ENCODE measurements at places on chromosomes 7 and 10.

GRCh38 chr7:113715262-113715661 lies 203.5 kb downstream of the PPP1R3A start:
- no peak for DNase-seq

GRCh38 chr7:121572615-121573014 lies 176.5 kb upstream of the FAM3C start:
- DNase-seq, result no peak

GRCh38 chr10:8279598-8279997 lies 225.1 kb downstream of the GATA3 start:
- peak; percentile 67 for DNase-seq

DNA sequence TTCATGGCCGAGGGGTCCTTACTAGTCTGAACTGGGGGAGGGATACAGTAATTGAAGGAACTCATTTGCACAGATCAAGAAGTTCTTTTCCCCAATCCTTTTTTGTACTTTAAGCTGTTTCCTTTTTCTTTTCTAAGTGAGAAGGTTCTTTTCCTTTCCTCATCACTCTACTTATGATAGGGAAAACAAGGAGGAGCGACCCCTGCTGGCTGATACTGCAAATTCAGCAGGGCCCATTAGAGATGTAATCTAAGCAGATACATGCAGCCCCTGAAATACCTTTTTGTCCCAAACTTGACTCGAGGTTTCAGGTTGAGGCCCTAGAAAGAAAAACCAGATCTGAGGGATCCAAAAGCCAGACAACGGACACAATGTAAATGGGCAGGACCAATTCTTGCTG lies 305.5 kb downstream of the DNAJB9 start:
- no peak for DNase-seq

DNA sequence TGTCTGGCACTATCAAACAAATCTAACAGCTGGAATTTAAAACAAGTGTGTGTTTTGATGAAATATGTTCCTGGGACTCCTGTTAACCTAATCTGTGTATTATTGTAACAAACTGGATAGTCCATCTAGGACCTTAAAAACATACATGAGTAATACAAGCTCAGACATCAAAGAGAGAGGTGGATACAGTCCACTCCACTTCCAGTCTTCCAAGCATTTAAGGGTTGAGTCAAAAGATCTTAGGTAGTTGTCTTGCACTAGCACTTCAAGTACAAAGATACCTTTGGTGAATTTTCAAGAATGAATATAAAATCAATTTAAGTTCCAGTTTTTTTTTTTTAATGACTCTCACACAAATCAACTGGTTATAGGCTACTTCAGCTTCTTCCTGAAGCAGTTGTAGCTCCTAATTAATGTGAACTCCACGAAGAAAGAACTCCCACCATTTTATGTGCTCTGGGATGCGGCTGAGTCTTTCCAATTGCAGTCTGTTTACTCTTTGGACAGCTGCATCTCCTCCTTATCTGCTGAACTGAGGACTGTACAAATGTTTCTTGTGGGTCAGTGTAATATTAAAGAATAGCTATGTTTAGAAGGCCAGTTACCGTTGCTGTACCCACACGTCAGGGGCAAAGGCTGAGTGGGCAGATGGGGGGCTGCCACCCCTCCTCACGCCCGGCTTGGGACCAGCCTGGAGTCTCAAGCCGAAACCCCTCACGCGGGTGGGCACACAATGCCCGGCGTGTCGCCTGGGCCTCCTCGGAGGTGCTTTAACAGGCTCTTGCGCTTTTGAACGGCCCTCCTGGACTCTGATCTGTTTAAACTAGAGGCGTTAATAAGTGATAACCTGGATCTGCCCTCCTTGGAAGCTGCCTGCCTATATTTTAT lies 2.9 kb upstream of the IGF2BP3 start:
- DNase-seq, result no peak

- DNase-seq, result no peak
Measured at GRCh38 chr10:11379771-11380170, 231.7 kb downstream of the USP6NL start.

DNA sequence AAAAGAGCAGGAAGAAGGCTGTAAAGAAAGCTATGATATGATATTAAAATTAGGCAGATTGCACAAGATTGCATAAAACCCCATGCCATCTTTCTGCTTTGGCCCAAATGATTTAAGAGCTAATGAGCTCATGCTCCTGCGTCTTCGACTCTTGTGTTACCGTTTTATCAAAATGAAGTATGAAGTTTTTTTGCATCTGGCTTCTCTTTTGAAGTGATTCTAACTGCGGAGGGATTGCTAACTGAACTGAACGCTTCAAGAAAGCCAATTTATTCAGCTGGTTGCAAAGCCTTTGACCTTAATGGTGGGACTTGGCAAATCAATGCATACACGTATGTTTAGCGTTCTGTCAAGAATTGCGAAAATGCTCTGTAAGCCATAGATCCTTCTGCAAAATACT lies 282.9 kb downstream of the TWIST1 start:
- no peak for DNase-seq

All from kidney glomerular epithelial cell (primary cell).